T-helper 1 cell (primary cell): ENCODE measurements at places on chromosomes 16 and 17.

GRCh38 chr17:67353929-67354574 lies 12.3 kb downstream of the PSMD12 start:
- DNase-seq, result no peak

GRCh38 chr16:26688699-26689098 lies 378.0 kb upstream of the C16orf82 start:
- no peak for DNase-seq

- DNase-seq, result no peak
Measured at GRCh38 chr17:70655176-70655958, 486.0 kb downstream of the KCNJ2 start.

- no peak for DNase-seq
Measured at GRCh38 chr17:28177351-28177750, 134.9 kb downstream of the NLK start.

GRCh38 chr17:44842748-44843147 lies 4.9 kb upstream of the HIGD1B start:
- DNase-seq, result no peak

DNA sequence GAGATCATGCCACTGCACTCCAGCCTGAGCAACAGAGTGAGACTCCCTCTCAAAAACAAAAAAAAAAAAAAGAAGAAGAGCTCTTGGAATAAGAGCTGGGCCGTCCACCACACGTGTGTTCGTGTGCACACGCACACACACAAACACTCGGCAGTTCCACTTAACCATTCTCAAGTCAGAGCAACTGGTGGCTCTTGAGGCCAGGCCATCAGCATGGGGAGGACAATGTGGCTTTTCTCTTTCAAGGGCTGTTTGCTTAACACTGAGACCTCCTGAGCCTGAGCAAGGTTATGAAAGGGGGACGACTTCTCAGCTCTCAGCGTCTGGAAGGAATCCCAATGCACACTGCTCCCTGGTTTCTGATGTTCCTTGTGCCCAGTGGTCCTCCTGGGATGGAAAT lies 444.9 kb downstream of the SOX9 start:
- DNase-seq, result no peak

- no peak for DNase-seq
Measured at GRCh38 chr16:2032285-2033056, 5.8 kb downstream of the NHERF2 start.

GRCh38 chr17:27667656-27668487 lies 36.9 kb downstream of the LGALS9 start:
- no peak for DNase-seq

- no peak for DNase-seq
Measured at GRCh38 chr16:3009568-3010390, 2.9 kb upstream of the CLDN9 start.

DNA sequence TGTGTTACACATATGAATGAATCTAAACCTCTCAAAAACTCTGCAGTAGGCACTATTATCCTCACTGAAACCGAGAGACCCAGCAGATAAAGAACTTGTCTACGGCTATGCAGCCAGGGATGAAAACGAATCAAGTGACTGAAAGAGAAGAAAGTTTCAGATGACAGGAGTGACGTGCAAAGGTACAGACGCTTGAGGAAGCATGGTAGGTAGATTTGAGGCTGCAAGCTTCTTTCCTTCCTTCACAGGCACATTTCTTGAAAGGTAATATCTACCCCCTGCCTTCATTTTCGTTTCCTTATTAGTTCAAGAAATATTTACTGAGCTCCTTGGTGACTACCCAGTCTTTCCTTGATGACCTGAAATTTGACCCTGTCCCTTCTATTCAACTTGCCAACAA lies 211.5 kb upstream of the AXIN2 start:
- DNase-seq, result no peak

- DNase-seq, result peak; percentile 46
Measured at GRCh38 chr17:79811011-79811867, 14.4 kb upstream of the CBX8 start.

GRCh38 chr17:7951143-7951792 lies 19.3 kb downstream of the CNTROB start:
- DNase-seq, result no peak

- DNase-seq, result no peak
Measured at GRCh38 chr17:58236394-58236793, 2.0 kb upstream of the LPO start.

DNA sequence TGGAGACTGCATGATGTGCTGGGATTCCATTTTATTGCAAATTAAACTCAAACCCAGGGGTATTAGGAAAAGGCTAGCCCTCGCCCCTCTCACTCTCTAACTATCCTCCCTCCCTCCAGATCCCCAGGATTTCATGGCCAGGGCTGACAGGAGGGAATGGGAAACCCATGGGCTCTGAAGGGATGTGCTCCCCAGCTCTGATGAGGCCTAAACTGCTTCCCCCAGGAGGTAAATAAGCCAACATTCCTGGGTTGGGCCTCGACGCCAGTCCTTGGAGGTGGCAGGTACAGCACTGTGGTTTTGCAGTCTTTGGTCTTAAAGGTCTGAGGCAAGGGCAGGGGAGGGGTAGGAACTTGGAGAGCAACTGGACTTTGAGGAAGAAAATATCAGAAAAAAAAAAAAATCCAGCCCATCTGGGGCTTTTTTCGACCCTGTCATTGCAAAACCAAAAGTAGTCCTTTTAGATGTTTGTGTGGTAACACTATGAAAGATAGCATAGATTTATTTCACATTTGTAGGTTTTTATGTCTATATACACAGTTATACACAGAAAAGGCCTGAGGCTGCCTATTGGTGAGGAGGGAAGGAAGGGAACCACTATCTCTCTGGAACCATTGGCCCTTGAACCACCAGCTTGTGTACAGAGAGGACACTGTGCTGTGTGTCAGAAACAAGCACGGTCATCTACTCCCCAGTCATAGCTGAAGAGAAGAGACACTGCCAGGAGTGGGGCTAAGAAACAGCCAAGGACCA lies 12.0 kb downstream of the C17orf113 start:
- no peak for DNase-seq
